Prostate gland (tissue), 2 donors: ENCODE measurements at places on chromosomes 4 and X.

DNA sequence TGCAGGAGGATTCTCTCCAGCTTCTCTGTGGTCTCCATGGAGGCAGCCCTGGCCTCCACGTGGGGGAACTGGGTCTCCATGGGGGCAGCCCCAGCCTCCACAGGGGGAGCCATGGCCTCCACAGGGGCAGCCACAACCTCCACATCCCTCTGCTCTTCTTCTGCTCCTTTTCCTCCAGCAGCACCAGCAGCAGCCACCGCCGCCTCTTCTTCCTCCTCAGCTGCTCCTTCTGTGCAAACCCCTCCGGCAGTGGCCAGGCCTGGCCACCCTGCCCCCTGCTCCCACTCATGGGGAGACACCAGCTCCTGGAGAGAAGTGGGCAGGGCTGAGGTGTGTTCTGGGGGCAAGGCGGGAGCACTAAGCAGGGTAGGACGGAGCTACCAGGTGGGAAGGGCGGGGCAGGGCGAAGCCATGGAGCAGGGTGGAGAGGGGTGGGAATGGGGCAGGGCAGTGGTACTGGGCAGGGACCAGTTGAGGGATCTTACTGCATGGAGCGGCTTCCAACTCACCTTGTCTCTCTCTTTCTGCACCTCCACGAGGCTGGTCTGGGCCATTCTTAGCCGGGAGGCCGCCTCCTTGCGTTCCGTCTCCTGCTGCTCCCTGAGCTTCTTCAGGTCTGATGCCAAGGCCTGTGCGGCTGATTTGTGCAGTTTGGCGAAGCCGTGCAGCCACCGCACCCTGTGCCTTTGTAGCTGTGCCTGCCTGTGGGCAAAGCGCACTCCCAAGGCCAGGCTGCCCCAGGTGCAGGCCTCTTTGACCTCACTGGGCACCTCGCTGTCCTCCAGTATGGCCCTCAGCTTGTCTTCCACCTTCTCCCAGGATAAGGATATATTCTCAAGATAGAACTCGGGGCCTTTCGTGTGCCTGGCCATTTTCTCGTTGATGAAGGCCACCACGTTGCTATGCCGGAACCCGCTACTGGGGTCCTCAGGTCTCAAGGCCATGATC lies 766 bp downstream of the TEX13A start:
- no peak for DNase-seq

GRCh38 chr4:107902715-107903114 lies 28.6 kb upstream of the CYP2U1 start:
- DNase-seq, result no peak

GRCh38 chrX:50114113-50114512 lies 86.7 kb downstream of the AKAP4 start:
- no peak for DNase-seq

GRCh38 chr4:101005659-101006058 lies 341.7 kb downstream of the PPP3CA start:
- DNase-seq, result no peak

GRCh38 chr4:188082796-188083195 lies 26.6 kb downstream of the TRIML2 start:
- DNase-seq, result no peak

DNA sequence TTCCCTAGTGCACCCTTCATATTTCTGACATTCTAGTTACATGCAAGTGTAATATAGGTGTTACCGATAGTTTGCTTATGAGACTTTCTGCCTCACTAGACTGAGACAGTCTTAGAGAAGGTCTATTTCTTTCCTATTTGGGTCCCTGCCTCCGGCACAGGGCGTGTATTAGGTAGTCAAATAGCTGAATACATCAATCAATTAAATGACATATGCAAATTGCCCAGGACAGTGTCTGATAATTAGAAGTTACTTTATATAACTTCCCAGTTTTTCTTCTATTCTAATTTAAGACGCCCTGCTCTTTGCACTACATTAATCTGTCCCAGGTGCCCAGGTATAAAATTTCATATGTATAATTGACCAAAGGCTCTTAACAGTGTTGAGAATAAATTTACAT lies 264.2 kb downstream of the RAB28 start:
- no peak for DNase-seq
